SK-N-DZ (cell line): ENCODE measurements at places on chromosomes 2 and 18.

GRCh38 chr2:46849721-46850556, 65.7 kb downstream of the MCFD2 start:
- DNase-seq: peak; percentile 26

GRCh38 chr2:170123593-170123992, 54.4 kb upstream of the MYO3B start:
- no peak for DNase-seq

GRCh38 chr2:168246072-168246482, 1.3 kb downstream of the STK39 start:
- no peak for DNase-seq

GRCh38 chr18:58195278-58195765, 151.3 kb downstream of the NEDD4L start:
- no peak for DNase-seq

GRCh38 chr18:44465381-44465841, 215.3 kb upstream of the SETBP1 start:
- no peak for DNase-seq

GRCh38 chr18:78774741-78775141, 204.9 kb upstream of the SALL3 start:
- no peak for DNase-seq

GRCh38 chr18:49175071-49175470, 224.3 kb upstream of the SMAD7 start:
- DNase-seq: no peak

- DNase-seq: no peak
Measured at GRCh38 chr2:33489835-33490431, 13.5 kb downstream of the RASGRP3 start.

- no peak for DNase-seq
Measured at GRCh38 chr18:40407909-40408308, 1547.1 kb upstream of the PIK3C3 start.

DNA sequence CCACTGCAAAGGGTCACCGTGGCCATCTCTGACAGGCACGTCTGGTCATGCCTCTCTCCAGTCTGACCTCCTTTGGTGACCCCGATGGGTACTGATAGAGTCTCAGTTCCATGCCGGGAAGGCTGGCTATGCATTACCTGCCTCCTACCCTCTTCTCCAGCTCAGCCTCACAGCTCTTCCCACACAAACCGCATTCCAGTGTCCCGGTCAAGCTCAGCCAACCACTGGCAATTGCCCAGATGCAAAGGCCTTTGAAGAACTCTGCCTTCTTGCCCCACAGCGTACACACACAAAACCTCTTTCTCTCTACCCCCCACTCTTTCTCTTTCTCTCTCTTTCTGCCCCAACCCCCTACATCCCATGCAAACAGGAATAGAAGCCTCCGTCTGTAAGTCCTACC, 37.6 kb downstream of the TMEM163 start:
- DNase-seq: no peak

GRCh38 chr18:79495591-79496071, 99.9 kb downstream of the NFATC1 start:
- DNase-seq: no peak

DNA sequence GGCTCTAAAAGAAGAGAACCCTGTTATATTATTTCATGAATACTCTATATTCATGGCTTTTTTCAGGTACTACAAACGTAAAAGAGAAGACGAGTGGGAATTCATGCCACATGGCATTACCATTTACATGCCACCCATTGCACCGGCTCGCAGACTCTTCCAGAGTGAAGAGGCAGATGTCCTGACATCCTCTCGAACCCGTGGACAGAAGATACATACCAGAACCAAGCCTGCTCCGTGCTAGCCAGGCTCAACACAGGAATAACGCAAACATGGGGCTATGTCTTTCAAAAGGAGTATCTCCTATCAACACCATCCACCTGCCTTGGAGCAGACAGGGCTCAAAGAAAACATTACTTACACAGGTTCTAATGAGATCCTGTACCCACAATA, 168.8 kb downstream of the THADA start:
- DNase-seq: no peak

DNA sequence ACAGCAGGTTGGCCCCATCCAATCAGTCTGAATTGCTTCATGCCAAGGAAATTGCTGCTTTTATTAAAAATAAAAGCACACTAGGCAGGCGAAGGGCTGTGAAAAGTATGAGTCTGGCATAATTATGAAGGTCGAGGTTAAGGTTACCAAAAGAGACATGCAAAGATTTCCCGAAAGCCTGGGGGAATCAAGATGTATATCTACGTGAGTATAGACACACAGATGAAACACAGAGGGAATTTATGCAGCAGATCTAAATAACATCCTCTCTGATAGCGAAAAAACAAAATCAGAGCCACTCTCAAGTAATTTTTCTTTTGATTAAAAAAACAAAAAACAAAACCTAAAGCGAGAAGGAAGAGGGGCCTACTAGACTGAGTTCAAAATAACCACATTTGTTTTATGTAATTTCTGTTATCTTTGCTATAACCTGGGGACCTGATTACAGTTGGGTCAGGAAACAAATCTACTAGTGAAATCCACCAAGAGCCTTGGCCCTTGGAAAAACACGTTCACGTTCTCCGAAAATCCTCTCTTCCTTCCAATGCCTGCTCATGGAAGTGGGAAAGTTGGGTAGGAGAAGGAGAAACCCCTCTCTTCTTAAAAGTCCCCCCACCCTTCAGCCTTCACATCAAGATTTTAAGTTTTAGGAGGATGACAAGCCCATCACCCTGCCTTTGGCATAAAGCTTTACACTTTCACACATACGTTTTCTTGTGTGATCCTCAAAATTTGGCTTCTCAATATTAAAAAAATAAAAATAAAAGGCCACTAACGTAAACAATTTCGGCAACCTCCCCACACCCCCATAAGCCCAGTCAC, 1.4 kb downstream of the AAK1 start:
- DNase-seq: no peak
